ENCODE measurements at places on chromosomes 7 and 10.
A peak's percentile ranks its signal among the peaks of the same experiment; 100 is the strongest.

GRCh38 chr7:2777898-2778535 lies 66.1 kb downstream of the GNA12 start:
- DNase-seq, result no peak

DNA sequence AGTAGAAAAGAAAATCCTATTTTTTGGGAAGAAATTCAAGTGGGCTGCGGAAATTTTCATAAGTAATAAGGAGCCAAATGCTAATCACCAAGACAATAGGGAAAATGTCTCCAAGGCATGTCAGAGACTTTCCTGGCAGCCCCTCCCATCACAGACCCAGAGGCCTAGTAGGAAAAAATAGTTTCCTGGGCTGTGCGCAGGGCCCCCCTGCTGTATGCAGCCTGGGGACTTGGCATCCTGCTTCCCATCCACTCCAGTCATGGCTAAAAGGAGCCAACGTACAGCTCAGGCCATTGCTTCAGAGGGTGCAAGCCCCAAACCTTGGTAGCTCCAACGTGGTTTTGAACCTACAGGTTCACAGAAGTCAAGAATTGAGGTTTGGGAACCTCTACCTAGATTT lies 12.8 kb upstream of the POT1 start:
- no peak for DNase-seq

GRCh38 chr10:20415684-20416083 lies 481.4 kb downstream of the NEBL start:
- DNase-seq, result no peak

GRCh38 chr7:124497176-124497575 lies 268.4 kb downstream of the GPR37 start:
- no peak for DNase-seq

GRCh38 chr7:37495574-37496184 lies 47.0 kb upstream of the ELMO1 start:
- DNase-seq, result peak; percentile 25

DNA sequence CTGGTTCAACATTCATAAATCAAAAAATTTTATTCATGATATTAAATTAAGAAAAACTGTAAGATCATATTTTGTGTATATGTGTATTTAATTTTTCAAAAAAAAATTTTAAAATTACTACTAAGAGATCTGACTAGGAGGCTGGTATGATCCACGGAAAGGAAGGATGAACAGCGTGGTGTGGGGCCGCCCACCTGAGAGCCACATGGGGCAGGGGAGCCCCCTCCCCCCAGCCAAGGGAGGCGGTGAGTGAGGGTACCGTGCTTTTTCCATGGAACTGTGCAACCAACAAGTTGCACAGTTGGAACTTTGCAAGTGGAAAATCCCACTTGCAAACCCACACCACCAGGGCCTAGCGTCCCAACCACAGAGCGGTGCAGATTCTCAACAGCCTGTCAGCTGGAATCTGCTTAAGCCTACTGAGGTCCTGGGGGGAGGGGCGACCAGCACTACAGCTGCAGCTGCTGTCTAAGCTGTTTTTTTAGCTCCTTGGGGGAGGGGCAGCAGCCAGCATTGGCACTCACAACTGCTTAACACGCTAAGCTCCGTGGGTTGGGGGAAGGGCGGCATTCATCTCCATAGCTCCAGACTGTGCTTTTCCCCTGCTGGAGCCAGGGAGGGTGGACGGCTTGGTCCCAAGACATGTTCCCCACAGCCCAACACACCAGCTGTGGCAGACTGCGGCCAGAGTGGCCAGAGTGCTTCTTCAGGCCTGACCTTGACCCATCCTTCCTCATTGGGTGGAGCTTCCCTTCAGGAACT lies 94.2 kb upstream of the IGFBP3 start:
- peak; percentile 53 for DNase-seq

- DNase-seq, result no peak
Observed at GRCh38 chr7:93160410-93160809, 12.2 kb upstream of the SAMD9L start.

- no peak for DNase-seq
Observed at GRCh38 chr7:77710861-77711260, 14.6 kb downstream of the RSBN1L start.

DNA sequence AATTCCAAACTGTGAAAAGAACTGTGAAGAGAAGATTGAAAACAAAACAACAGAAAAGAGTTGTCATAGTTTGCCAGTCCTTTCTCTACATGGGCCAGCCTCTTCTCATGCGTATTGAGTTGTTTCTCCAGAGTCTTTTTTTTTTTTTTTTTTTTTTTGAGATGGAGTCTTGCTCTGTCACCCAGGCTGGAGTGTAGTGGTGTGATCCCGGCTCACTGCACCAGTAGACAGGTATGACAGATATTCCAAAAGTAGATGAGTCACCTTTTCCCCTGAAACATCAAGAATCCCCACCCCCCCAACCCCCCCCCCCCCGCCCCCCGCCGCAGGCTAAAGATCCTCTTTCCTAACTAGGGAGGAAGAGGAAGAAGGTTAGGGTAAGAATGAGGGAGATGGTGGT lies 15.6 kb upstream of the KMT2C start:
- DNase-seq, result no peak

DNA sequence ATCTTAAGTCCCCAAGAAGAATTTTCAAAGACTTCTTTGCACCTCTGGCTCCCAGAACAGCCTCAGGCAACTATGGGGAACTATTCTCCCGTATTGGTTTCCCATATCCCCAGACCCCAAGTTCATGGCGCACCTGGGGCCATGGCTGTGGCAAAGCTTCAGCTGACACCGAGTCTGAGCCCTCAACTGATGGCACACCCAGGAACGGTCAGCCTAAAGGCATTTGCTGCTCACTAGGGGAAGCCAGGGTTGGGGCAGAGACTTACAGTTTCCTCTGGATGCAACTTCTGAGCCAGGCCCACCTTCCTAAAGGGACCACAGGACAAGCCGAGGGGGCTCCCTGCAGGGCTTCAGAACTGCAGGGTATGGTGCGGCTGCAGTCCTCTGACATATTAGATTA lies 13.7 kb upstream of the CPA1 start:
- DNase-seq, result no peak

- peak; percentile 71 for DNase-seq
Observed at GRCh38 chr10:11336722-11337162, 274.7 kb downstream of the USP6NL start.

DNA sequence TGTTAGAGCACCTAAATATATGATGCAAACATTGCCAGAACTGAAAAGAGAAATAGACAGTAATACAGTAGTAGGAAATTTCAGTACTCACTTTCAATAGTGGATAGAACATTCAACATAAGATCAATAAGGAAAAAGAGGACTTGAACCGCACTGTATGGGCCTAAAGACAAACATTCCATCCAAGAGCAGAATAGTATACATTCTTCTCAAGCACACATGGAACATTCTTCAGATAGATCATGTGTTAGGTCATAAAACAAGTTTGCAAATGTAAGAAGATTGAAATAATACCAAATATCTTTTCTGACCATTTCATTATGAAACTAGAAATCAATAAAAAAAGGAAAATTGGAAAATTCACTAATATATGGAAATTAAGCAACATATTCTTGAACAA lies 185.4 kb upstream of the FOXP2 start:
- DNase-seq, result no peak

- DNase-seq, result no peak
Observed at GRCh38 chr10:15571575-15571974, 148.1 kb downstream of the ITGA8 start.

GRCh38 chr7:85830982-85831381 lies 644.1 kb upstream of the SEMA3D start:
- no peak for DNase-seq

DNA sequence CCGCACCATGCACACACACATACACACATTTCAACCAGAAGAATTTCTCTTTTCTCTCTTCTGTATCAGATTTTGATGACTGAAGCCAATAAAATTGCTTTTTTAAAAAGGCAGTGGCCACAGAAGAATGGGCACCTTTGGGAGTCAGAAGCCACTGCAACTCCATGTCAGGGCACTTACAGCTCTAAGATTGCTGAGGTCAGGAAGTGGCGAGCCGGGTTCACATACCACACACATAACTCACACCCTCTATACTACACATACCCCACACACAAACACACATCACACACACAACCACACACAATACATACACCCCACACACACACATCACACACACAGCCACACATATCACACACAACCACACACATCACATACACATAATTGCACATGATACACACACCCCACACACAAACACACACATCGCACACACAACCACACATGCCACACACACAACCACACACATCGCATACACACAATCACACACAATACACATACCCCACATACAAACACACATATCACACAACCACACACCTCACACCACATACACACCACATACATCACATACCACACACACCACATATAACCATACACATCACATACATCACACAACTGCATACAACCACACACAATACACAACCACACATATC lies 31.2 kb downstream of the GPRIN2 start:
- no peak for DNase-seq

GRCh38 chr10:128316925-128317324 lies 190.7 kb upstream of the MKI67 start:
- DNase-seq, result peak; percentile 12

GRCh38 chr7:39528849-39529248 lies 37.4 kb upstream of the YAE1 start:
- DNase-seq, result no peak

DNA sequence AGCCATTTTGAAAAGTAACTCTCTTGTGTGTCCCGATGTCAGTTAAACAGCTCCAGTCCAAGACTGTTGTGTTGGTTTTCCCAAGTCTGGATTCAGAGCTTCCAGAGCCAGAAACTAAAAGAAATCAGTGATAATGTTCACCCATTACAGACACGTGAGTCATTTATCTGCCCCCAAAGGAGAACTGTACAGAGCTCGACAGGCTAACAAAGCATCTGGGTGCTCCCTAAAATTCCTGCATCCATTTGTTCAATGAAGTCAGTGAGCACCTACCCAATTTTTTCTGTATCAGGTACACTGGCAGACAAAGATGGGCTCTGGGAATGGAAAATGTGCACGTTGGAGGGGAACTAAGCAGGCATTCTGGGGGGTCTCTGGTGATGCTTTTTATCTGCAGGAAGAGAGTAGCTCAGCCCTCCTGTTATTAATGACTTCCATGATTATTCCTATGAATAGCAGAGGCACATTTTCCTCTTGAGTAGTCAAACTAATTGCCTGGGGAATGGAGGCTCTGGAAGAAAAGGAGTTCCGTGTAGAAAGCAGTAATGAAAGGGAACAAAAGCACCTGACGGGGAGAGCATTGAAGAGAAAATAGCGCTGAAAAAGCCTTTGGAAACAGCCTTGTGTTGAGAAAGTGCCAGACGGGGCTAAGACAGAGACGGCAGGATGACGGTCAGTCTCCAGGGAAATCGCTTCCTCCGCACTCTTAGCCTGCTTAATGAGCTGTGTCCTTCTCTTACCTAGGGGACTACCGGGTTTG lies 75.3 kb downstream of the GAD2 start:
- DNase-seq, result no peak
